ENCODE measurements at places on chromosomes 4 and X. TPM values are rescaled to one million over a fixed set of nuclear protein-coding genes. Genes with fewer than 3 reads are reported as not detected.

- DNase-seq, result no peak
These were observed 196.7 kb downstream of the HS3ST1 start for GRCh38 chr4:11232015-11232414.

GRCh38 chrX:97685753-97686152 is 802.0 kb downstream of the RPA4 start:
- no peak for DNase-seq

- DNase-seq, result no peak
These were observed 249.4 kb downstream of the ADAMTS3 start for GRCh38 chr4:72319601-72320021.

- DNase-seq, result no peak
These were observed 56.8 kb downstream of the TSPAN7 start for GRCh38 chrX:38618180-38618579.

DNA sequence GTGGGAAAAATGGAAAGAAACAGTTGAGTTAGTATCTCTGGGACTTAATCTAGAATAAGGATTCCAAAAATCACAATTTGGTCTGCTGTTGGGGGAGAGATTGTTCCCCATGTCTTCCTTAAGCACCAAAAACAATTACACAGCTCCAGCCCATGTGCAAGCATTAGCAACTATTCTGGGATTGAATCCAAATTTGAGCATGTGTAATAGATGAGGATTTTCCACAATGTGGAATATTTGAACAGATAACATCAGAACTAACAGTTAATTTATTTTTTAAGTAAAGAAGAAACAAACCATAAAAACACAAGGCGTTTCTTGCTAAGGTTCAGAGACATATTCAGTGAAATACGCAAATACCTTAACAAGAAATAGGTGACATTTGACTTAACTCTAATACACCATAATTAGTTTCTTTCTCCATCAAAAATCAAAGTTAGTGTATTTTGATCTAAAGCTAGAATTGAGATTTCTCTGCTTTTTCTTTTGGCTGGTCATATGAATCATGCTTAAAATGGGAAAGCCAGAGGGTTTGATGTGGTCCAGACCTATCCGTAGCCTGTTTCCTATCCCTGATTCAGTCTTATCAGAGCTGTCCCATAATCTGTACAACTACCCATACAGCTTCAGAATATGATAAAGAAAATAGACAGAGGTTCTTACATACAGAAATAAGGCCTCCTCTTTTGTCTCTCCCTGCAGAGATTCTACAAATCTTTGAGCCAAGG is 413.4 kb downstream of the PACRGL start:
- no peak for DNase-seq

DNA sequence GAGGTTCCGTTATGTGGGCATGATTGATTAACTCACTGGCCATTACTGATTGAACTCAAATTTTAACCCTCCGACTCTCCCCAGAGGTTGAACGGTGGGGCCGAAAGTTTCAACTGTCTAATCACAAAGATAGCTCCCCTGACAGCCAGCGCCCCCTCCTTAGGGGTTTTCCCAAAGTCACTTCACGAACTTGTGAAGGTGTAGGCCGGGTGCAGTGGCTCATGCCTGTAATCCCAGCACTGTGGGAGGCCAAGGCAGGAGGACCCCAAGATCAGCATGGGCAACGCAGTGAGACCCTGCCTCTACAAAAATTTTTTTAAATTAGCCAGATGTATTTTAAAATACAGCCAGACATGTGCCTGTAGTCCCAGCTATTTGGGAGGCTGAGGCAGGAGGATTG is 39.8 kb upstream of the RBM47 start:
- no peak for DNase-seq

DNA sequence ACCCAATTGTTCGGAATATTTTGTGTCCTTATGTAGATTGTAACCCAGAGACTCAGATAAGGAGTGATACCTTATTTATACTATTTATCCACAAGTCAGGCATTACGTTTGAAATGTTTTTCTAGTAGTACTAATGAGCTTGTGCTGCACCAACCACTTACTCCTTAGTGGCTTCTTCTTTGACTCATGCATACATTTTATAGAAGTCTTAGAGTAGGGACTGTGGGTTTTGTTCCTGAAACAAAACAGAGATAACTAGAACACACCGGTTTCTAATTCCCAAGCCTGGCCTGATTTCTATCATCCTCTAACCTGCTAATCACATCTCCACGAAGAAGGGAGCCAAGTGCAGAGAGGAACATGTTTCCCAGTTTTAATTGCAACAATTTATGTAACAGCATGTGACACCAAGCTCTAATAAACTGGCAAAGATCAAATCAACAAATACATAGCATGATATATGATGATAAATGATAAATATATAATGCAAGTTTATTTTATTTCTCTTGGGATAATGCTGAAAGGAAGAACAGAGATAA is 32.3 kb downstream of the MGARP start:
- no peak for DNase-seq

GRCh38 chr4:4317496-4318232 is 27.6 kb downstream of the ZBTB49 start:
- DNase-seq, result no peak

HTRA3 gene
- 38.4 TPM for total RNA-seq

RENBP gene
- 7.3 TPM for total RNA-seq

ASB12 gene
- 1.3 TPM for total RNA-seq

EFHC2 gene
- 17.8 TPM for total RNA-seq

CTAG1B gene
- total RNA-seq, result not detected

All from heart right ventricle (tissue), 16 donors.